ENCODE measurements at places on chromosomes 12 and 14.

DNA sequence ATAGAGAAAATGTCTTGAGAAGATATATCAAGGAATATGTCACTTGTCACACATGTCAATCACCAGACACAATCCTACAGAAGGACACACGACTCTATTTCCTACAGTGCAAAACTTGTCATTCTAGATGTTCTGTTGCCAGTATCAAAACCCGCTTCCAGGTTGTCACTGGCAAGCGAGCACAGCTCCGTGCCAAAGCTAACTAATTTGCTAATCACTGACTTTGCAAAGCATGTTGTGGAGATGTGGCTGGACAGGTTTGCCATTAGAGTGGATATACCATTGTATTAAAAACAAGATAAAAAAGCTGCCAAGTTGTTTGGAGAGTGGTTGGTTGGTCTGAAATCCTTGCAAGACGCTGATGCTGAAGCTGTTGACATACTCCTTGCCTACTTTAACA is 7.9 kb upstream of the SGPP1 start:
- no peak for DNase-seq

DNA sequence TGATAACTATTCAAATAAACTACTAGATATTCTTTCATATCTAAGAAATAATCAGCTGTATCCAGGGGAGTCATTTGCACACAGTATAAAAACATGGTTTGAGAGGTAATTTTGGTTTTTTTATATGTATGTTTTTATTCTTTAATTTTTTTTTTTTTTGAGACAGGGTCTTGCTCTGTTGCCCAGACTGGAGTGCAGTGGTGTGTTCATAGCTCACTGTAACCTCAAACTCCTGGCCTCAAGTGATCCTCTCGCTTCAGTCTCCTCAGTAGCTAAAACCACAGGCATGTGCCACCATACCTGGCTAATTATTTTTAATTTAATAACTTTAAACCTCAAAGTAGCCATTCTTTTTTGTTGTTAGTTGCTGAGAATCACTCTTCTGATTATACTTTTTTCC is 1.8 kb downstream of the PRORP start:
- DNase-seq = no peak

GRCh38 chr12:121538699-121539061 is 42.1 kb downstream of the KDM2B start:
- DNase-seq = peak; percentile 33

DNA sequence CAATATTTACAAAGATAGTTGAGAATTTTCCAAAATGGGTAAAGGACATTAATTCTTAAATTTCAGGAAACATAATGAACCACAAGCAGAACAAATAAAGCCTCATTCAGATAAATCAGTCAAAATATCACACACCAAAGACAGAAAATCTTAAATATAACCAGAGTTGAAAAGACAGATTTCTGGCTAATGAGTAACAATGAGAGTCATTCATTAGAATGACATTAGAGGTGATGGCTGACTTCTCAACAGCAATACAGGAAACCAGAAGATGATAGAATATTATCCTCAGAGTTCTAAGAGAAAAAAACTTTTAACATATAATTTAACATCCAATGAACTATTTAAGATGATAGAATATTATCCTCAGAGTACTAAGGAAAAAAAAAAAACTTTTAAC is 124.2 kb downstream of the DENND5B start:
- no peak for DNase-seq

DNA sequence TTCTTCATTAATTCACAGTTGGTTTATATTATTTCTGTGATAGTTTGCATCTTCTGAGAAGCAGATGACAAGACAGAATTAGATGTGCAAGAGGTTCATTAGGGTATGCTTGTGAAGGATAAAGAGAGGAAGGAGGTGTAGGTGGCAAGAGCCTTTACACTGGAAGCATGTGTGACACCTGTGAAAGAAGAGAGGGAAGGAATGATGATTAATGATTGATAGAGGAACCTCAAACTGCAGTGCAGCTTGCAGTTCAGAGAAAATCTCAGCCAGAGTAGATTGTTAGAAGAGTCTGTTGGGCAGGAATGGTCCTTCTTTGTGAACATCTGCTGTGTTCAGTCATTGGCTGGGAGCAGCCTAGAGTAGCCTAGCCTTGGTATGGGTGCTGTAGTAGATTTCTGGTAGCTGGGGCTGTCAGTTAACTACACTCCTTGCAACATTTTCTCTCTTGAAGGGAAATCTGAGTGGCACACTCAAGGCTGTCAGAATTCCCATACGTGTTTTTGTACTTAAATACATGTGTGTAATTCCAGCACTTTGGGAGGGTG is 9.0 kb downstream of the RCOR1 start:
- no peak for DNase-seq

DNA sequence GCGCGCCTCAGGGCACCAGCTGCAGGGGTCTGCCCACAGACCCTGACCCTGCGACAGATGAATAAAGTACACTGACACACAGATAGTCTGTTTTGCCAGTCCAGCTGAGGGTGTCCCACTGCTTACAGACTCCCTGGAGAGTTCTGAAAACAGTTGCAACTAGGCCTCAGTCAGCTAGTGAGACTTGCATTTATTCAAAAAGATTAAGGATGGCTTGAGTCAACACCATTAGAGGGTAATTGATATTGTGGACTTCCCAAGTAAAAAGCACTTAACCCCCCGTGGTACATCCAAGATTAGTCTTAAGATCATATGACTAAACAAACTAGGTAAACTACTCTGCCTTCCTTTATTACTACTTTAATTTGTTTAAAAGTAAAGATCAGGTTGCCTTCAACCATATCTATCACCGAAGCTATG is 11.1 kb upstream of the PSEN1 start:
- no peak for DNase-seq

DNA sequence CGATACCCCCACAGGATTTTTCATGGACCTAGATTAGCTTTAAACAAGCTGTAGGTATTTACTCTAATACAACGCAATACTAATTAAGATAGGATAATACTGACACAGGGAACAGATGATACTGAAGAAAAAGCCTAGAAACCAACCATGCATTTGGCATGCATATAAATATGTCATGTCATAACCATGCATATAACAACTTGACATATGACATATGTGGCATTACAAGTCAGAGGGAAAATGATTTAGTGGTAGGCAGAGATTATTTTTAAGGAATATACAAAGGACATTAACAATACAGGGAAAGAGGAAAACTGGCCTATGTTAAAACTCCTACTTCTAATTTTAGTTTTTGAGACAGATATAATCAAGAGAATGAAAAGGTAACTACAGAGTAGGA is 27.9 kb downstream of the CAPS2 start:
- no peak for DNase-seq

DNA sequence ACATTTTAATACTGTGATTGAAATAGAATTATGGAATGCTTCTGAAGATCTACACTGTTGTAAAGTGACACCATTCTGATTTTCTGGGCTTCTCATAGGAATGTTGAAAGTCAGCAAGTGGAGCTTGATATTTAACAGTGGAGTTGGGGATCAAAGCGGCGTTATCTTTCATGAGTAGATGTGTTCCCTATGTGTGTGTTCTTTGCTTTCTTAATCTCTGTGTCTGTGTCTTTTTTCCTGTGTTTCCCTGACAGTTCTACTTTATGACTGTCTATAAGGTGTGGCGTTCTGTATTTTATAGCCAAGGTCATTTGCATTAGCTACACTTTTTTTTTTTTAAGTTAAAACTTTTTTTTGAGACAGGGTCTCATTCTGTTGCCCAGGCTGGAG is 24.7 kb downstream of the SYNE2 start:
- DNase-seq = no peak

DNA sequence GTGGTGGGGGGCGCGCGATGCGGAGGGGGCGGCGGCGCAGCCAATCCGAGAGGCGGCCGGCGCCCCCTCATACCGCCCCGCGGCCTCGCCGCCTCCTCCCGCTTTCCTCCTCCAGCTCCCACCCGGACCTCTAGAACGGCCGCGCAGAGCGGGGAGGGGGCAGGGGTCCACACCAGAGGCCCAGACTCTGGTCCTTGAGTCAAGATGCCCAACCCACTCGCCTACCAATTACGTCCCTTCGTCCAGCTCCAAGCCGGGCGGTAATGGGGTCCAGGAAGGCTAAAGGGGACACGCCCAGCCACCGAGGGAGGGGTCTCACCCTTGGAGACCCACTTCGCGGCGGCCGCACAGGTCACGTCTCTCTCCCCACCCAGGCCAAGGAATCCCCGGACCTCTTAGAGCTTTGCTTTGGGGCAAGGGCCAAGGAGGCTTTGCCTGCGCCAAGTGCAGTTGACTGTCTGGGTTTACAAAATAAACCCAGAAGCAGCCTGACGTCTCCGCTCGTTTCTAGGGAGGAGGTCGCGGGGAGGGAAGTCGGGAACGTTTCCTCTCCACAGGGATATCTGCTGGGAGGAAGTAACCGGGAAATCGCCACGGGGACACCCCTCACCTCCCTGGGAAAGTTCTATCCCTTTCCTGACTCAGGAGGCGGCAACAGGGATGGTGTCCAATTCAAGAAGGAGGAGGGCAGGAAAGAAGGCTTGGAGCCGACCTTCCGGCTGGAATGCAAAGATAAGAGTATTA is 394 bp upstream of the AMIGO2 start:
- DNase-seq = no peak

- no peak for DNase-seq
Observed at GRCh38 chr12:84757978-84758377, 154.6 kb downstream of the SLC6A15 start.

- no peak for DNase-seq
Observed at GRCh38 chr14:100955201-100955600, 51.7 kb upstream of the RTL1 start.

DNA sequence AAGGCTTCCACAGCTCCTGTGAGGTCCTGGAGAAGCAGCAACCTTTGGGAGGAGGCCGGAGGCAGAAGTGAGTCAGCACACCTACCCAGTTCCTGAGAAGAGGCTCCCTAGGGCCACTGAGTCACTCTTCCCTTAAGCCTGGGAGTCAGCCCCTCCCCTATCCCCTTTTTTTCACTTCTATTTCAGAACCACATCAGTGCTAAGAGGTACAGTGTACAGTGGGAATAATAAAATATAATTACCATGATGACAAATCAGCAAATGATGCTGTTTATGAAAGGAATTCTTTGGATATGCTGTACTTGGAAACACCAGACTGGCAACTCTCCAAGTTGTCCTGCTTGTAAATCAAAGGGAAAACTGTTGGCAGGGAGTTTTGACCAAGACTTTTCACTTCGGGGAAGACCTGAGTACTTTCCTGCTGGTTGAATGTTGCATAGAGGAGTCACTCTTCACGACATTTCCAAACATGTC is 7.8 kb upstream of the TBPL2 start:
- peak; percentile 94 for DNase-seq

- peak; percentile 23 for DNase-seq
Observed at GRCh38 chr14:72318648-72319047, 386.4 kb downstream of the RGS6 start.

DNA sequence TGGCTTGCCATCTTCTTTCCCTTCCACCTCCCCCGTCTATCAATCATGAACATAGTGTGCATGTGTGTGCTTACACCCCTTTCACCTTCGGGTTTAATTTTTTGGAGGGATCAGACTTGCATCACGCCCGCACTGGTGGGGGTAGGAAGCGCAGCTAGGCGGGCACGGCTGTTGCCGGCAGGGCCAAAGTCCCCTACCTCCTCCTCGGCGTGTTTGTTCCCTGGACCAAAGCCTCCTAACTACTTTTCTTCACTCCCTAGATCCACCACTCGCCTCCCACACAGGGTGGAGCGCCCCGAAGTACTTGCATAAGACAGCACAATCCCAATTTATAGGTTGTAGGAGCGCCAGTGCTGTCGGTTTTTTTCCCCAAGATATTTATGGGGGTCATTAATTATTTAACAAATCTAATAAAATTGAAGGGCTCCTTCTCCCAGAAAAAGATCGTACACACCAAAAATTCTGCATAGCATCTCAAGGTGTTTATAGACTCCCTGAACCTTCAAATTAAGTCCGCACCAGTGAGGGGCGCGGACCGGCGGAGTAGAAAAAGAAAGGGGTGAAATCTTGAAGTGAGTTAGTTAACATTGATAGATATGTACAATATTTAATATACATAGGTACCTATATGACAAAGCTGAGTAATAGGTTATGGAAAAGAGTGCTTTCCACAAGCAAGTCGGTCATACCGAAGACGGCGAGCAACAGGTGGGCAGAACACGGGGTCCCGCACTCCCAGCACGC is 717 bp downstream of the PKP2 start:
- no peak for DNase-seq

GRCh38 chr14:49634547-49635334 is at the start of gene DNAAF2:
DNAAF2 (minus strand) TSS chr14:49635244; CDS start chr14:49635149, 95 bp downstream.
- DNase-seq = peak; percentile 36
